GM12864 (cell line): ENCODE measurements at places on chromosomes 11 and 22.

- no peak for DNase-seq
These were observed 15.2 kb upstream of the FANCF start for GRCh38 chr11:22640862-22641261.

GRCh38 chr11:45259592-45259991 is 26.5 kb downstream of the SYT13 start:
- DNase-seq = no peak

- DNase-seq = no peak
These were observed 47.6 kb upstream of the MYO18B start for GRCh38 chr22:25694196-25694907.

GRCh38 chr22:46058091-46058420 is 81.1 kb upstream of the WNT7B start:
- DNase-seq = peak; percentile 75

- DNase-seq = no peak
These were observed 33.5 kb downstream of the LIF start for GRCh38 chr22:30212996-30213441.

DNA sequence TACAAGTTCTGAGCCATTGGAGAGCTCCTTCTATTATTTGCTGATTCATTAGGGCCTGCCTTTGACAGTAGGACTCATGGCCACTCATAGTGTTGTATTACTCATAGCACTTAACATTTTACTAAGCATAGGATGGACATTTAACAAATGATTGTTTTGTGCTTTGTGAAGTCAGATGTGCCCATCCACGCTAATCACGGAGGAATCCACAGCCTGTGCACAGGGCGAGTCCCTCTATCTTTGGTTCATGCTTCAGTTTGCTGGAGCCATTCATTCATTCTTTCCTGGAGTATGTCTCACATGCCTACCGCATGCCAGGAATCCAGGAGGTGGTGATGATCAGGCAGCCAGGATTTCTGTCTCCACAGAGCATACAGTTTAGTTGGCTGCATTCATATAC is 254.1 kb downstream of the NTM start:
- DNase-seq = no peak

DNA sequence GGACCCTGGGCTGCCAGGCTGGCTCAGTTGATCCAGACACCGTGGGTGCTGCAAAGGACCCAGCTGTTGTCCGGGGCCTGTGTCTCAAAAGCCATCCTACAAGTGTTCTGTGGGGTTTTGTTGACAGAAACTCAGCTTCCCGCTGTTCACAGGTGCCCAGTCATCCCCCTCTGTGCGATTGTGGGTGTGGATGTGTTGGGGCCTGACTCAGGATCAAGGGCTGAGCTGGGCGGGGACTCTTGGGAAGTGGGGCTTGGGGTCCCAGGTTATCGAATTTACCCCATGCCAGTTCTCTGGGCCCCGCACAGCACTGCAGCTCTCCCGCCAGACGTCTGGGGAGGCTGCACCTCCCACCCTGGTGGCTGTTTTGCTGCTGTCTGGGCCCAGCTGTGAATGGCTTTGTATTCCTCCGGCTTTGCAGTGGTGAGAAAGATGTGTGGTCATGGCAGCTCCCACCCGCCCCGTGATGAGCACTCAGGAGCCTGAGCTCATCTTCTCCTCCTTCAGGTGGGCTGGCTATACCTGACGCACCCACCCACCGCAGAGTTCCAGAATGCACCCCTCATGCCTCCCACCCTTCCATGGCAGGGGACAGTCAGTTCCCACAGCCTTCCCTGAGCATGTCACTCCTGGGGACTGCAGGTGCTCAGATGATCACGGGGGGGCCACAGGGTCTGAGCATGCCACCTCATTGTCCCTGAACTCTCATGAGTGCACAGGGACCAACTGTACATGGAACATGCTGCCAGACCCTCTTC is 3.6 kb upstream of the AP2A2 start:
- DNase-seq = no peak
